Effector CD4-positive, alpha-beta T cell (primary cell): ENCODE measurements at places on chromosomes 1 and 21.

- no peak for DNase-seq
Measured at GRCh38 chr1:31529999-31530684, 46.2 kb upstream of the TINAGL1 start.

DNA sequence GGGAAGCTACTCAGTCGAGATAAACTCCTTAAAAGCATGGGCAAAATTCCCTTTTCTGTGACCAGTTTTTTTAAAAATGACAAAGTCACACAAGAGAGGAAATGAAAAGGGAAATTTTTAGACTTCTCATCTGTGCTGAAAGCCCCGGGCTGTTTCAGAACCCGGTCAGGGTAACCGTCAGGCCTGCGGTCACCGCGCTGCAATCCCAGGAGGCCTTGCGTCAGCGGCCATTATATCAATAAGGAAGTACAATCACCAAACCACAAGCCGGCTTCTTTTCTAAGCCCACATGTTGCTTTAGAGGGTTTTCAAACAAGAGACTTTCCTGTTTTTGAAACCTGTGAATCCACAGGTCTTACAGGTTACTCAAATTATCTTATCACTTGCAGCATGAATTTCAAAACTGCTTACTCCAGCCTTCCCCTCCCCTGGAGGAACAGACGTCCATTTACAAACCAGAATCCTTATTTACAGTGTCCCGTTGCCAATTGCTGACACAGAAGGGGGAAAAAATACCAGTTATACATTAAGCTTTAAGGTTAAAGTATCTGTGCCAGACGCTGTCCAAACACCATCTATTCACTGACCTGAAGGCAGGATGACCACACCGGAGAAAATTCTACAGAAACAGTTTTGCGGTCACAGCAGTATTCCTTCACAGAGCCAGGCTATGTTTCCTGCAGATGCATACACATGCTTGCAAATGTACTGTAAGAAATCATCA is 165.3 kb downstream of the TOMM20 start:
- DNase-seq = peak; percentile 79

DNA sequence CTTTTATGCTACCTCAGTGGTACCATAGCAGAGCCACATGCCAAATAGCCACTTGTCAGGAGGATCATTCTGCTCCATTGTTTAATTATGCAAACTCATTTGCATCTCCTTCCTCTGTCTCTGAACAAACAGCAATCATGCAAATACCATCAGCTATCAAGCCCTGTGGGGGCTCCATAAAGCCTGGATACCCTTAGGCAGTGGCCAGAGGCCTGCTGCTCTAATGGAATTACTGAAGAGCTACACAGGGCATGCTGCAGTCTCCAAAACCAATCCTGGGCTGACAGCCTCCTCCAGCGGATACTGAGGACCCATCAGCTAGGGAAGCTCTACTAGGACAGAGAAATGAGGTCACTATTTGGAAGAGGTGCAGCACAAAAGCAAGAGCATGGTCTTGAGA is 376.3 kb downstream of the KCNH1 start:
- DNase-seq = no peak

GRCh38 chr1:63326106-63326472 is 3.7 kb downstream of the FOXD3 start:
- DNase-seq = no peak

- DNase-seq = peak; percentile 64
Measured at GRCh38 chr1:9652379-9653209, 1.1 kb downstream of the PIK3CD start.

GRCh38 chr21:45538381-45539045 is 3.7 kb downstream of the SLC19A1 start:
- no peak for DNase-seq

GRCh38 chr1:30752651-30752908 is 5.0 kb downstream of the LAPTM5 start:
- DNase-seq = no peak

DNA sequence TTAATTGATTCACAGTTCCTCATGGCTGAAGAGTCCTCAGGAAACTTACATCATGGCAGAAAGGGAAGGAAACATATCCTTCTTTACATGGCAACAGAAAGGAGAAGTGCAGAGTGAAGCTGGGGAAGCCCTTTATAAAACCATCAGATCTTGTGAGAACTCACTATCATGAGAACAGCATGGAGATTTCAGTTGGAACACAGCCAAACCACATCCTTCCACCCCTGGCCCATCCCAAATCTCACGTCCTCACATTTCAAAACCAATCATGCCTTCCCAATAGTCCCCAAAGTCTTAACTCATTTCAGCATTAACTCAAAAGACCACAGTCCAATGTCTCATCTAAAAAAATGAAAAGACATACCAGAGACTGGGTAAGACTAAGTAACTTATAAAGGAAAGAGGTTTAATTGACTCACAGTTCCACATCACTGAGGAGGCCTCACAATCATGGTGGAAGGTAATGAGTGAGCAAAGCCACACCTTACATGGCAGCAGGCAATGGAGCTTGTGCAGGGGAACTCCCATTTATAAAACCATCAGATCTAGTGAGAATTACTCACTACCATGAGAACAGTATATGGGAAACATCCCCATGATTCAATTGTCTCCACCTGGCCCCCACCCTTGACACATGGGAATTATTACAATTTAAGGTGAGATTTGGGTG is 105.2 kb downstream of the MRPL39 start:
- no peak for DNase-seq

DNA sequence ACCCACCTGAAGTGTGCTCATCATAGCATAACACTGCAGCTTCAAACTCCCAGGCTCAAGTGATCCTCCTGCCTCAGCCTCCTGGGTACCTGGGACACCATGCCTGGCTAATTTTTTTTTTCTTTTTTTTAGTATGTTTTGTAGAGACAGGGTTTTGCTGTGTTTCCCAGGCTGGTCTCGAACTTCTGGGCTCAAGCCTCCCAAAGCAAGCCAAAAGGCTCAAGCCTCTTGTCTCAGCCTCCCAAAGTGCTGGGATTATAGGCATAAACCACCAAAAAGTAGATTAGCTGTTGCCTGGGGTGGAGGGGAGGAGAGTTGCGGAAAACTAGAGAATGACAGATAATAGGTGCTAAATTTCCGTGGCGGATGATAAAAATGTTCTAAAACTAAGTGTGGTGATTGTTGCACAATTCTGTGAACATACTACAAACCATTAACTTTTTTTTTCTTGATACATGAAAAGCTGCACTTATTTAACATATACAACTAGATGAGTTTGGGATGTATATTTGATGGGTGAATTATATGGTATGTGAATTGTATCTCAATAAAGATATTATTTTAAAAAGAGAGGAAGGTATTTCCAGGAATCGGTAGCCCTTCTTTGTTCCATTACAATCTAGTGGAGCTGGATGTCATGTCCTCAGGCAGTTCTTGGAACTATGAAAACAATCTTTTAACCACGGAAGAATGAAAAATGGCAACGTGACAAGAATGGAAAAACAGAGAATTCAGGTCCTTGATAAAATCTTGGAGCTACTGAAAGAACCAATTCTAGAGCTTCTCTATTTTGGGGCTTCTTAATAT is 27.3 kb upstream of the MED18 start:
- DNase-seq = no peak

DNA sequence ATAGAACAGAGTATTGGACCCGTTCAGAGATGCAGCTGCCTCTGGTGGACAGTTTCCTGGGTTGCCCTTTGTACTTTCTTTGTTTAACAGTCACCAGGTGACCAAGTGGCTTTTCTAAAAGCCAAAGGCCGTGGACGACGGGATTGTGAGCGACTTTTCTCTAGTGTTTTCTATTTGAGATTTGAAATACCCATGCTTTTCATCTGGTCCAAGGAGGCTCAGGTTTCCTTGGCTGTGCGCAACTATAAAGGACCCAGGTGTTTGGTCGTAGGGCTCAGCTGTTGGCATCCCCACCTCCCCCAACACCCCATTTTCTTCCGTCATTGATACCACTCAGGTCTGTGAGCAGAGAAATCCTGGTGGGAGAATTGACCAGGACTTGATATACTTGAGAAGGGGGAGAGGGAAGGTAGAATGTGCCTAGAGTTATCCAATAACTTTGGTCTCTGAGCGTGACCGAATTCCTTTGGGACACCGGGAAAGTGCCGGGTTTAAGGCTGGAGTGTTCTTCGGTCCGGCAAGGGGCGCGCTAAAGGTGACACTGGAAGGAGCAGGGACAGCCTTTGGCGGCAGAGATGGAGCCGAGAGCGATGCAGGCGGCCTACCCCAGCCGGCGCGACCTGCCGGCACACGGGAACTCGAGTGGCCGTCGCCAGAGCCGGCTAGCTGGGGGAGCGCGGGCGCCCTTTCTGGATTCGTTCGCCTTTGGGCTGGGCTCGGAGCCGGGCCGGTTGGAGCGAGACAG is 83.4 kb upstream of the BMP8A start:
- DNase-seq = no peak

DNA sequence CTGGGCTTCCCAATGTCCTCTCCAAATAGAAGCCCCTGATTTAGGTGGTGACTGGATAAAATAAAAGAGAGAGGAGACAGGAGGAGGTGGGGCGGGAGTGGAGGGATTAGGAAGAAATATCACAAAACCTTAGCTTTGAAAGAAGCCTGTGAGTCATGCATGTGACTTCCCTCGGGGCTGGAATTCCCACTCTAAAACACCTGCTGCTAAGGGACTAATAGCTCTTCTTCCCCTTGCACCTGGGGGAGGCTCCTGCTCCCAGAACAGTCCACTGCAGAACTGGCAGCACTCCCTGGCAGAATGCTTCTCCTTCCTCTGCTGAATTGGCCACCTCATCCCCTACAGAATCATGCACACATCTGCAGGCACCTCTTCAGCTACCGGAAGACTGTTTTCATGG is 207.2 kb downstream of the ATG4C start:
- DNase-seq = no peak

- no peak for DNase-seq
Measured at GRCh38 chr1:200771625-200772555, 33.2 kb downstream of the CAMSAP2 start.

DNA sequence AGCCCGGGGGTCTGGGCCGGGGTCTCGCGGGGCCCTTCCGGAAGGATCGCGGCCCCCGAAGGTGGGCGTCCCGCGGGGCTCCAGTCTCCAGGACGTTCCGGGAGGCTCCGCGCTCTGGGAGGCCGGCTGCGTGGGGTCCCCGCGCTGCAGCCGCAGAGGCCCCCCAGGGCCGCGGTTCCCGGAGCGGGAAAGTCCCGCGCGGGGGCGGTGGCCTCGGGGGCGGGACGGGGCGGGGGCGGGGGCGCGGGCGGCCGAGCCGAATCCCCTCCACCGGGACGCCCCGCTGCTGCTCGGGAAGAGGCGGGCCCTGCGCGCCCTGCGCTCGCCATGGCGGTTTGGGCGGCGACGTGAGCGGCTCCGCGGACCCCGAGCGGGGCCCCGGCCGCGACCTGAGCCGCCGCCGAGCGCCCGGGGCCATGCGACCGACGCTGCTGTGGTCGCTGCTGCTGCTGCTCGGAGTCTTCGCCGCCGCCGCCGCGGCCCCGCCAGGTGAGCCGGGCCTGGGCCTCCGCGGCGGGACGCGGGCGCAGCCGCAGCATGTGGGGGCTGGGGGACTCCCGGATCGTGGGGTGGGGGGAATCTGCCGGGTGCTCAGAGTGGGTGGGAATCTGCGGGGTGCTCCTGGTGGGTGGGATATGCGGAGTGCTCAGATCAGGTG is at the start of gene IFNGR2:
TSS of gene IFNGR2 (plus strand) at position 286 of the 658 bp plus-strand sequence. CDS start at position 417, 131 bp downstream.
- DNase-seq = peak; percentile 28

DNA sequence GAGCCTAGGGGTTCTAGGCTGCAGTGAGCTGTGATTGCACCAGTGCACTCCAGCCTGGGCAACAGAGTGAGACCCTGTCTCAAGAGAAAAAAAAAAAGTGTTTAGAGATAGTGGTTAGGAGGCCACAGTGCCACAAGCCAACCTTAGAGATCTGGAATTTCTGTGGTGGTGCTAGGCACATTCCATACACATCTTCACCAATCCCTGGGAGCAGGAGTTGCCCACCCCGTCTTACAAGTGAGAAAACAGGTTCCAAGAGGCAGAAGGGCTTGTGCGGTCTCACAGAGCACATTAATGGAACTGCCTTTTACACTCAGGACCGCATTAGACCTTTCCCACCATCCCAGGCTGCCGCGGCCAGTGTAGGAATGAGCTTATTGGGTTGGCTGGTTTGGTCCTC is 93.2 kb downstream of the EPHB2 start:
- DNase-seq = no peak

GRCh38 chr1:30761381-30762151 is 4.0 kb upstream of the LAPTM5 start:
- DNase-seq = no peak

GRCh38 chr1:113912594-113913311 is 7.6 kb downstream of the DCLRE1B start:
- no peak for DNase-seq

DNA sequence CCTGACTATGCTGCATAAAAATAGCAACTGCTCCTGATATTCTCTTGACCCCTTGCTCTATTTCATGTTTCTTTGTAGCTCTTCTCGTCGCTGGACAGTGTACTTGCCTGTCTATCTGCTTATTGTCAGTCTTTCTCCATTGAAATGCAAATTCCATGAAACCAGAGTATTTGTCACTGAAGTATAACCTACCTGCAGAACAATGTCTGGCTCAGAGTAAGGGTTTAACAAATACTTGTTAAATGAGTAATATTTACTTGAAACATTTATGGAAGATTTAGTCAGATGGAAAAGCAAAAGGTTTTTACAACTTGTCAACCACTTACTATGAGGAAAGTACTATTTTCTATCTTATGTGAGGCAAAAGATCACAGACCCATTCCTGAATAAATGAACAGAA is 19.9 kb upstream of the ERICH3 start:
- DNase-seq = no peak

GRCh38 chr1:164843743-164844500 is 284.9 kb downstream of the PBX1 start:
- DNase-seq = no peak

GRCh38 chr1:241462391-241462790 is 57.2 kb downstream of the FH start:
- no peak for DNase-seq

DNA sequence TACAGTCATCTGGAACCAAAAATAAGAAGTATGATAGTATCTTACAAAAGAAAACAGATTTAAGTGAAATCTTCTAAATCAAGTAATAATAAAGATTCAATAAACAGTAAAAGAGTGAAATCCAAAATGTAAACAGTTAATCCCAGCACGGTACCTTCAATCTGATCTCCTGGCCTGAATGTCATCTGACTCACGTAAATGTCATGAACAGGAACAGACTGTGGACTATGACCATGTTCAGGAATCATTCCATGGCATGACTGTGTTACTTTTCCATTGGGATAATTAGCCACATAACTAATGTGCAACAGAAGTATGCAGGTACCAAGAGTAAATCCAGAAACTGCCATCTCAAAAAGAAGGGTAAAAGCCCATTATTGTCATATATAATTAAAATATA is 18.0 kb downstream of the FRRS1 start:
- no peak for DNase-seq

- DNase-seq = no peak
Measured at GRCh38 chr1:208793861-208794345, 549.7 kb upstream of the PLXNA2 start.

DNA sequence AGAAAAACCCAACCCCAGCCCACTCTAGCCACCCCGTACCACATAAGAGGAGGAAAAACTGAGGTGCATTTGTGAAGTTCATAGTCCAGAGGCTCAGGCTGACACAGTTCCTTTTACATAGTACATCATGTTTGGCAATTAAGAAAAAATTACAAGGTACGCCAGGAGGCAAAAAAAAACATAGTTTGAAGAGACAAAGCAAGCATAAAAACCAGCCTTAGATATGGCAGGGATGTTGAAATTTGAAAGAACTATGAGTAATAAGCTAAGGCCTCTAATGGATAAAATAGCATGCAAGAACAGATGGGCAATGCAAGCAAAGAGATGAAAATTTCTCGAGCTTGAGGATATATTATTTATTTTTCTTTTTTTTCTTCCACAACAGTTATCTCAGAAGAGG is 31.9 kb downstream of the MIXL1 start:
- DNase-seq = no peak
